ENCODE measurements at places on chromosomes 16 and 17. TPM values are rescaled to one million over a fixed set of nuclear protein-coding genes. Genes with fewer than 3 reads are reported as not detected.

TMC7 gene
- polyA plus RNA-seq: 0.40 TPM

GRAP gene
- 0.06 TPM for polyA plus RNA-seq

ABI3 gene
- 0.71 TPM for polyA plus RNA-seq

ZDHHC1 gene
- polyA plus RNA-seq: 3.5 TPM

TBC1D16 gene
- 9.0 TPM for polyA plus RNA-seq

PPP1R27 gene
- not detected for polyA plus RNA-seq

VMO1 gene
- 0.92 TPM for polyA plus RNA-seq

DUSP3 gene
- polyA plus RNA-seq: 27.6 TPM

ODAD4 gene
- 0.92 TPM for polyA plus RNA-seq

CES5A gene
- not detected for polyA plus RNA-seq

DNA sequence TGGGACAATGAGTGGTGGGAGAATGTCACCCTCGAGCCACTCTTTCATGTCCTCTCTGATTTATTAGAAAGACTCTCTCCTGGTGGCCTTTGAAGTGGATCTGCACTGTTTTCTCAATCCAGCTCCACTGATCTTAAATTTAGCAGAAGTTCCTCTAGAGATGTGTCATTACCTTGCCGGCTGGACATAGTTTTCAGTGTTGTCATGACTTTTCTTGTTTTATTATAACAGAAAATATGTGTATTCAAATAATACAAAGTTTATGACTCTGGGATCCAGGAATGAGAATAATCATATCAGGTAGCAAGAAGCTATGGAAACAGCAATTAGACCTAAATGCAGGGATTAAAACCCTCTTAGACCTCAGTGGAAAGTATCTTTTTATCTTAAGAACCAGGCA lies 247.5 kb upstream of the ELAC2 start:
- no peak for DNase-seq

- DNase-seq: no peak
Measured at GRCh38 chr16:14668556-14669223, 25.4 kb downstream of the PLA2G10 start.

GRCh38 chr17:14301279-14302090 lies 604 bp downstream of the HS3ST3B1 start:
- no peak for DNase-seq

DNA sequence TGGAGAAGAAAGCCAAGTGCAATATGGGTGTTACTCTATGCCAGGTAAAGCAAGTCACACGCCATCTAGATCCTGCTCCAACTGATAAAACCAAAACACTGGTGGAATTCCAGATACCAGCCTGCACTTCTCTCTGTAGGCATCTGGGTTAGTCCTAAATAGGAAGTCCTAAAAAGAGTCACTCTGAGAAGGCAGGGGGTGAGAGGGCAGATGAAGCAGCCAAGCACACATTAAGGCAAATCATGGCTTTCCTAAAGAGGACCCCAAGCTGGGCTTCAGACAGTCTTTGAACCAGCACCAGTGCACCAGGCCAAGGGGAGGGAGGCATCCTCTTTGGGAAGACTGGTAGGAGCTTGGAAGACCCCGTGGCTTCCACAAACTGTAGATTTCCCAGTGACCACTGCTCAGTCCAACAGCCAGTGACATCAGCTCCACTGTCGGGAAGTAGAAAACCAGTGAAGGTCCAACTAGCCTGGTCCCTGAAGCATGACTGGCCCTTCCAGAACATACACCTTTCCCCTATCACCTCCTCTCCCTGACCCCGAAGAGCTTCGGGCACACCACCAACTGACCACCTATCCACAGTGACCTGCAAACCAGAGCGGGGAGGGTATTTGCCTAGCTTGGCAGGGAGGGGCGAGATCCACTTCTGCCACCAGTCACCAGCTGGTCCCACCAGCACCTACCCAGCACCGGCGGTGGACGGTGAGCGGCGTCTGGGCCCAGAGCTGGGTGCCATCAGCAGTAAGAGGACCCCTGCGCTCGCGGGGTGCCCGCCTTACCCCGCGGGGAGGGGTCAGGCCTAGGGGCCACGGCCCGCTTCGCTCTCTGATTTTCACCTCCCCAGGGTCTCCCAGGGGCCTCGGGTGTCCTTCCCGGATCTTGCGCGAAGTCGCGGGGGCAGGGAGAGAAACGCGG lies 1.0 kb downstream of the LITAF start:
- no peak for DNase-seq

GRCh38 chr17:61980535-61980934 lies 52.8 kb upstream of the INTS2 start:
- DNase-seq: no peak

DNA sequence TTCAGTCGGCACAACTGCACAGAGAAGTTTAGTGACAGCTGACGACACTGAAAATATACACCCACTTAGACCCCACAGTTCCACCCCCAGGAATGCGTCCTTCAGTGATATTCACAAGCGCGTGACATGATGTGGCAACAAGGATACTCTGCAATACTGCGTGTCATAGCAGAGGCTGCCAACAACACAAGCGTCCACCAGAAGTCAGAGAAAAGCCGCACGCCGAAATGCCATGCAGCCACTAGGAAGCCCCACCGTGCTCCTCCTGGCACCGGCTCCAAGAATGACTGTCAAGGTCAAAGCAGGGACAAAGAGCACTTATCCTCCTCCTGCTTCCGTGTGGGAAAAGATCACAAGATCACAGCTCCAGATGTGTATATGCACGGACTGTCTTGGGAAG lies 3.5 kb downstream of the ATP2A3 start:
- no peak for DNase-seq

GRCh38 chr17:12789481-12790248 lies at the start of gene ARHGAP44:
Gene ARHGAP44, plus strand, starts transcription at chr17:12789498. Its CDS starts 341 bp downstream, at chr17:12789839.
- no peak for DNase-seq

- DNase-seq: no peak
Measured at GRCh38 chr17:7873051-7873450, 15.2 kb downstream of the CYB5D1 start.

- no peak for DNase-seq
Measured at GRCh38 chr17:57365420-57365819, 109.1 kb downstream of the MSI2 start.

DNA sequence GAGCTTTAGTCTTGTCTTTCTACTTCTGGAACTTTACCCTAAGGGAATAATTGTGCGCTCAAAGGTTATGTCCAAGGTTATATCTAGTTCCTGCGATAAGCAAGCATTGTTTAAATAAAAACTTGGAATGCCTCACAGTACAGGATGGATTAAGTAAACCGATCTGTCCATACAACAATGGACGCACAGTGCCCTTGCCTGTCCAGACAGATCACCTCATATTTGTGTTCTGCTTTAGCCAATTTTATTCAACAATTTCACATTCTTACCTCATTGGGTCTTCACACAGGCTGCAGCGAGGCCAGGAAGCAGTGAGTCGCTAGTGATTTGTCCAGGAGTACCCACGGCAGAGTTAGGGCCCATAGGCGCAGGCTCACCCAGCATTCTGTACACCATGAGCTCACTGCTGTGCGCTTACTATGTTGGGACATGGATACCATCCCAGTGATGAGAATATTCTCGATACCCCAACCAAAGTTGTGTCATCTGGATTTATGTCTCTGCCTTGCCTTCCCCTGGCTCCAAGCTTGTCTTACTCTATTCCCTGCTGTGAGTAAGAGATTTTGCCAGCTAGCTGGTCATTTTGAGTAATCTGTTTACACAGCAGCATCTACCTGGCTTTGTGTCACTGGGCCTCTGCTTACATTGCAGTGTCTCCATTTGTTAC lies 39.8 kb downstream of the USP43 start:
- DNase-seq: no peak

DNA sequence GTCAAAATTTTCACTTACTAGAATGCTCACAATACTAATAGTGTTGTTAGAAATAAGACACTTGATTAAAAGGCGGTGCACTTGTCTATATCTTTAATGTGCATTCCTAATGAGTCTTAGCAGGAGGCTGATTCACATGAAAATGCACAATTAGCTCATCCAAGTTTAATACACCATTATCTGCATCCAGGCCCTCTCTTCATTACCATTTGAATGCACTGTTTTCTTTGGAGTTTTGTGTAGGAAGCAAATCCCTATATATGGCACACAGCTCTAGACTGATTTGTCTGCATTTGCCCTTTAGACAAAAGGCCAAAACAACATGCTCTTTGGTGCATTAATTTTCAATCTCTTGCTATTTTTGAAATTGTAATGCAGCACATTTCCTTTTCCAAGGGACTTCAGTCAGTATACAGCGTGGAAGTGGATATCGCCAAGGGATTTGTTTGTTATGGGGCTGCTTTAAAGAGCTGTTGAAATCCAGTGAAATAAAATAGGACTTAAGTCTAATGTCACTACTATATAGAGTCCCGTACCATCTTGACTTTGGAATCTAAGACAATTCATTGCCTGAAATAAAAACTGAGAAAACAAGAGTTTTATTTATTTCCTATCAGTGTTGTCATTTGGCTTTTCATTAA lies 257.6 kb upstream of the CPHXL start:
- no peak for DNase-seq

DNA sequence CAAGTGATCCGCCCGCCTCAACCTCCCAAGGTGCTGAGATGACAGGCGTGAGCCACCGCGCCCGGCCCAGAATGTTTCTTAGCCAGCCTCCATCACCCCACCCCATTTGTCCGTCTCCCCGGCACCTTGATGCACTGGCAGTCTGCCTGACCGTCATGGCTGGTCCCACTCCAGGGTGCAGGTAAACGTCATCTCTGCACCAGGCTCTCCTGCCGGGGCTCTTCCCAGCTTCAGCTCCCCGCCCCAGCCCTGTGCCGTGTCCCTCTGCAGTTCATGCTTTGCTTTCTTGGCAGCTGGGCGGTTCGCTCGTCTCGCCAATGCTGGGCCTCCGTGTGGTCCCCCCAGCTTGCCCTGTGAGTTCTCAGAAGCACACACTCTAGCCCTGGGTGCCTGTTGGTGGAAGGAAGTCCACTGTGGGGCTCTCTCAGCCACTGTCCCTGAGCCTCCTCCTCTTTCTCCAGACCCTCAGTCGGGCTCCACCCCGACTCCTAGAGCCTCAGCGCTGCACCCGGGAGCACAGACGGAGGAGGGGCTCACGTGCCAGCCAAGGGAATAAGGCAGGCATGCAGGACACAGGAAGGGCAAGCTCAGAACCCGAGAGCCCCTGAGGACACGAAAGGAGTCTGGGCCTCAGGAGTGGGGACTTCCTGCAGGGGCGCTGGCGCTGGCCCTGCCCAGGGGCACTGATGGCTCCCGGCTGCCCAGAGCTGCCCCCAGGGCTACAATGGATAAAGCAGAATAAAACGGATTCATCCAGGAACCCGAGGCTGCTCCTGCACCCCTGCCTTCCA lies 12.0 kb downstream of the HS3ST6 start:
- no peak for DNase-seq

- DNase-seq: no peak
Measured at GRCh38 chr16:46801428-46802049, 29.4 kb downstream of the C16orf87 start.

DNA sequence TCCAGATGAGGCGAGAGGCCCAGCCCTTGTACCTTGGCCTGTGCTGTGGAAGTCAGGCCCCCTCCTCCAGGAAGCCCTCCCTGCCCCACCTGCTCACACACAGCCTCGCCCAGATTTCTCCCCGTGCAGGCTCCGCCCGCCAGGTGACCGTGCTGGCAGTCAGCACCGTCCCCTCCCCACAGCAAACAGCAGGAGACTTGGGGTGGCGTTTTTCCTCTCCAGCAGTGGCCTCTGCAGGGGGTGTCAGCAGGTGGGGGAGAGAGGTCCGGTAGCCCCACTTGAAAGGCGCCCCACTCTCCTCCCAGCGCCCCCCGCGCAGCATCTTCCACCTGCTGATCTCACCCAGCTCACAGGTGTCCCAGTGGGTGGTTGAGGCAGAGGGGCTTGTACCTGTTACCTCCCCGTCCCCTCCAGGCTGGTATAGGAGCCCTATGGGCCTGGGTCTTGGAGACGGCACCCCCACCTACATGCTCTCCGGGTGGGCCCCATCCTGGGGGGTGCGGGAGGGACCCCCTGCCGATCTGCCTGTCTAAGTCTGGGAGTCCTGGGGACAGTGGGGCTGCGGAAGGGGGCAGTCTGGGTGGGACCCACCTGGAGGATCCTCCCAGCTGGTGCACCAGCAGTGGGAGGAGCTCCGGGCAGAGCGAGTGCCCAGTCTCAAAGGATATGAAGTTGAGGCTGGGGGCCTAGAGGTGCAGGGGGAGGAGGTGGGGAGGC lies 4.2 kb upstream of the C1QTNF8 start:
- DNase-seq: no peak

- DNase-seq: no peak
Measured at GRCh38 chr17:81549826-81550225, 2.3 kb downstream of the FAAP100 start.

GRCh38 chr16:68361485-68361884 lies 50.7 kb downstream of the PRMT7 start:
- DNase-seq: no peak

- no peak for DNase-seq
Measured at GRCh38 chr16:67226295-67226803, 581 bp upstream of the TMEM208 start.
